Uterus (tissue), 4 donors: ENCODE measurements at places on chromosomes 1 and 21. TPM values are rescaled to one million over a fixed set of nuclear protein-coding genes. Genes with fewer than 3 reads are reported as not detected.

GRCh38 chr1:117188170-117188815, 22.4 kb downstream of the VTCN1 start:
- DNase-seq = no peak

DNA sequence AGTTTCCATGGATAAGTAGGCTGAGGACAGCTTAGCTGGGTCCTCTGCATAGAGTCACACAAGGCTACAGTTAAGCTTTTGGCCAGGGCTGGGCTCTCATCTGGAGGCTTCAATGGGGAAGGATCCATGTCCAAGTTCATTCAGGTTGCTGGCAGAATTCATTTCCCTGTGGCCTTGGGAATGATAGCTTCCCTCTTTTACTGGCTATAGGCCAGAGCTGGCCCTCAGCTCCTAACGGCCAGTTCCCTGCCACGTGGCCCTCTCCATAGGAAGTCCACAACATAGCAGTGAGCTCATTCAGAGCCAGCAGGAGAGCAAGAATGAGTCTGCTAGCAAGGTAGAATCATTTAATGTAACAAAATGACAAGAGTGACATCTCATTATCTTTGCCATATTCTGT, 15.1 kb upstream of the PODN start:
- no peak for DNase-seq

- DNase-seq = no peak
Measured at GRCh38 chr1:244102046-244102445, 51.0 kb downstream of the ZBTB18 start.

DNA sequence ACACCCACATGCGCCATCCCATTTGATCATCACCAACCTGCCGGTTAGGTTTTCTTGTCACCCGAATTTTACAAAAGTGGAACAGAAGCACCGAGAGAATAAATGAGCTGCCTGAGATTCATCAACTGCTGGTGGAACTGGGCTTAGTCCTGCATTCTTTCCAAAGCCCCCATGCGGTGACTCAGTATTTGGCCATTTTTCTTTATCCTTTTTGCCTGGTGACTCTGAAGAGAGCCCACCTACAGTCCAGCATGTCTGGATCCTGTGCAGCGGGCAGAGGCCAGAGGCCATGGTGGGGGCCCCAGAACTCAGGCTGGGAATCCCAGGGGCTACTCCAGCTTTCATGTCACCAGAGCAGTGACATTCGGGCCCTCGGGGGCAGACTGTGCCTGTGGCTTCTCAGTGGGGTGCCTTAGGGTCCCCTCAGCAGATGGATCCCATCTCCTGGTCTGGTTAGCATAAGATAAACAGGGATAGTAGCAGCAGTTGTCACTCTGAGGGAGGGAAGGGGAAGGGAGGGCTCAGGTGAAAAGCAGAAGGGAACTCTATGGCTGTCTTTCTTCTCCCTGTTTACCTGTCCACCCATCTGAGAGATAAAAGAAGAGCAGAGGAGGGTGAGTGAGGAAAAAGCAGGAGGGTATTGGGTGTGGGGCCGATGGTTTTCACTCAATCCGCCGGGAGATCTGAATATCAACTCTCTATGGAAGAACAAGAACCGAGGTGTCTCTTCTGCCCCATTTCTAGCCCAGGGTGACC, 63.2 kb downstream of the KIF26B start:
- DNase-seq = no peak

DNA sequence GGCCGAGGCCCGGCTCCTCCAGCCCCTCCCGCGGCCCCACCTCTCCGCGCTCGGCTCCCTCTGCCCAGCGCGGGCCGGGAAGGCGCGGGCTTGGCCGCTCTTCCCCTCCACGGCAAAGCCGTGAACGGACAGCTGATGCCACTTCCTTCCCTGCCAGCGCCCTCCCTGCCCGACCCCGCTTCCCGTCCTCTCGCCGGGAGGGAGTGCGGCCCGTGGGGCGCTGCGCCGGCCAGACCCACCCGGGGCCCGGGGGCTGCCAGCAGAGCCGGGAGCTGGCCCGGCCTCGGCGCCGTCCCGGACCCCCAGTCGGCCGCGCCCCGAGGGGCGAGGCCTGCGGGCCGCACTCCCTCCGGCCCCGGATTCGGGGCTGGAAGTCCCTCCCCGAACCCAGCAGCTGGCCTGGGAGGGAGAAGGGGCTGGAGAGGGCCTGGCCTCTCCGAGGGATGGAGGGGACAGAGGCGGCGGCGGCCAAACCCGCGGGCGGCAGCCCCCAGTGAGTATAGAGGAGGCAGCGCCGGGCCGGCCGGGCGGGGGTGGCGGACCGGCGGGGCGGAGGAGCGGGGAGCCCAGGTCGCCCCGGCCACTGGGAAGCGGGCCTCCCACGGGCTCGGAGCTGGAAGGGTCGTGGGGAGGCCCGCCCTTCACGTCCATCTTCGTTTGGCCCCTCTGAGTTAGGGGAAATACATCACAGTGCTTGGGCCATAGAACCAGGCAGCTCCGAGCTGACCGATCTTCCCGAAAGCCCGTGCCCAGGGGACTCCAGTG, at the start of gene KIAA1614:
KIAA1614 (plus strand) TSS at position 97 of the 765 bp plus-strand sequence; CDS start at position 444, 347 bp downstream.
- peak; percentile 31 for DNase-seq

DNA sequence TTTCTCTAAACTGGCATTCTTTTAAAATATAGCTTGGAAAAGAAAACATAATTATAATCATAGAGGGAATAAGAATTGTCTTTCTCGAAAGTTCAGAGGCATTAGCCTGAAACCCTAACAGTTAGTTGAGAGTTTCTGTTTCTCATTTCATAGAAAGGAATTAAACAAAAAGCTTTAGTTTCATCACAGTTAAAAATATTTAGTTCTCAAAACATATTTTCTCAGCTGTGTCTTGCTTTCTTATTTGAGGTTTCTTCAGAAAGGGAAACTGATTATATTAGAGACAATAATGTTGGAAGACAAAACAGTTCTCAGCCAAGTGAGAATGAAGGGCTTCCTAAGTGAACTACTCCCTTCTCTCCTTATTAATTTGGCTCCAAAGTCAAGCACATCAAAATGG, 75.4 kb upstream of the C1orf105 start:
- no peak for DNase-seq

- no peak for DNase-seq
Measured at GRCh38 chr1:3943123-3943431, 43.0 kb upstream of the C1orf174 start.

GRCh38 chr21:39531840-39532239, 80.1 kb downstream of the SH3BGR start:
- DNase-seq = no peak

DNA sequence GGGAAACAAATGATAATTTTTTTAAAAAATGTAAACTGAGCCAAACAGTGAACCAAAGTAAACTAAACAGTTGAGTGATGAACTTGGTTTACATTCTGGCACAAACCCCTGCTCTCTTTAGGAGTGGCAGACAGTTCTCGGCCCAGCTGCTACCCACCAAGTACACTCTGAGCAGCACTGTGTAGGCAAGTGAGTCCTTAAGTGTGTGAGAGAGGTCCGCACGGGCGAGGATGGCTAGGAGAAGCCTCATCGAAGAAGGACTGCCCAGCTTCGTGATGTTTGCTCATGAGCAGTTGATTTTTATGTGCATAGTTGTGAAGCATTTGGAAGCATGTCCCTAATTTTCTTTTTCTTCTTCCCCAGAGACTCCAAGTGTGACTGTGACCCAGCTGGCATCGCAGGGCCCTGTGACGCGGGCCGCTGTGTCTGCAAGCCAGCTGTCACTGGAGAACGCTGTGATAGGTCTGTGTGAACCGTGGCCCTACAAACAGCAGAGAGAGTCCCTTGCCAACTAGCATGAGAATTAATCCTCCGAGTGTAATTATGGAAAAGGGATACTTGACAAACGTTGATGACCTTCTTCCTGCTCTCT, 32.1 kb downstream of the LAMC2 start:
- DNase-seq = no peak

- no peak for DNase-seq
Measured at GRCh38 chr21:42309753-42310213, 5.4 kb downstream of the TFF3 start.

DNA sequence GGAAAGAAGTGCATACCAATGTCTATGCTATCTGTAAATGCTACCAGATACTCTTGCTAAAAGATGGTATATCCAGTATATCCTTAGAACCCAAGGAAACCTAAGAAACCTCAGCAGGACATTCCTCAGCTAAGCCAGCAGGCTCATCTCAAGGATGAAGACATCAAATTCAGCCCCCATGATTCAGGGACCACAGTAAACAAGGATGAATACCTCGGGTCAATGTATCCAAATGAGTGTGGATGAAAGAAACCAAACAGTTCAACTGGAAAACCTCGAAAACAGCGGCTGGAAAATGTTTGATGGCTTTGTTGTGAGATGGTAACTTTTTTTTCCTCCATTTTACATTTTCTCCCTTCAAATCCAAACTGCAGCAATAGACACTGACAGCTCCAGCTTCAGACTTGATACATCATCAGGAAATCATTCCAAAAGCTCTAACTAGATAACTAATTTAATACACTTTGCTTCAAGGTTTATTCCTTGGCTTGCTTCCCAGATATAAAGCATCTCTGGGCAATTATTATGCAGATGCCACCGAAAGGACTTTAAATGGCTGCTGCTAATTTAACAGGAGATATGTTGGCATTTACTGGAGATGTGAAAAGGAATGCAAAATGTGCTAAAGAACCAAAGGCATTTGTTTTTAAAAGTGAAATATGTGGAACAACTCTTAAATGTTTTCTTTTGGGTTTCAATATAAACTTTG, 73.6 kb downstream of the SMYD2 start:
- DNase-seq = no peak

The SLAMF9 gene
- total RNA-seq = not detected

The C2CD4D gene
- not detected for total RNA-seq

The ZSWIM5 gene
- total RNA-seq = 3.8 TPM
